Astrocyte (in vitro differentiated cells and primary cell): ENCODE measurements at places on chromosomes 3 and 15.

DNA sequence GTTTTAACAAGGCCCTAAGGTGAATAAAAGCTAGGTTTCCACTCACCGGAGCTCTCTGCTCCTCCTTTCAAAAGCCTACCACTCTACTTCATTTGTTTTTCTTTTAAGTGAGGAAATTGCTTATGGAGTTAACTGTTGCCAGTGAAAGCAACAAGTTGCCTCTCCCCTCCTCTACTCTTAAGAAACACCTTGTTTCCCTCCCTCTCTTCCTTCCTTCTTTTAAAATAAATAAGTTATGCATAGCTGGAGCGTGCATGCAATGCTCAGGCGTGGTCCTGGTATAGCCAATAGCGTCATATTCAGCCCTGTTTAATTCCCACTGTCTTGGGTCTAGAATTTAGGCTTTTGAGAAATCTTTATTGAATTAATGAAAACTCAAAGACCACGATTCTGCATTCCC lies 101.1 kb upstream of the IGF1R start:
- DNase-seq = no peak

DNA sequence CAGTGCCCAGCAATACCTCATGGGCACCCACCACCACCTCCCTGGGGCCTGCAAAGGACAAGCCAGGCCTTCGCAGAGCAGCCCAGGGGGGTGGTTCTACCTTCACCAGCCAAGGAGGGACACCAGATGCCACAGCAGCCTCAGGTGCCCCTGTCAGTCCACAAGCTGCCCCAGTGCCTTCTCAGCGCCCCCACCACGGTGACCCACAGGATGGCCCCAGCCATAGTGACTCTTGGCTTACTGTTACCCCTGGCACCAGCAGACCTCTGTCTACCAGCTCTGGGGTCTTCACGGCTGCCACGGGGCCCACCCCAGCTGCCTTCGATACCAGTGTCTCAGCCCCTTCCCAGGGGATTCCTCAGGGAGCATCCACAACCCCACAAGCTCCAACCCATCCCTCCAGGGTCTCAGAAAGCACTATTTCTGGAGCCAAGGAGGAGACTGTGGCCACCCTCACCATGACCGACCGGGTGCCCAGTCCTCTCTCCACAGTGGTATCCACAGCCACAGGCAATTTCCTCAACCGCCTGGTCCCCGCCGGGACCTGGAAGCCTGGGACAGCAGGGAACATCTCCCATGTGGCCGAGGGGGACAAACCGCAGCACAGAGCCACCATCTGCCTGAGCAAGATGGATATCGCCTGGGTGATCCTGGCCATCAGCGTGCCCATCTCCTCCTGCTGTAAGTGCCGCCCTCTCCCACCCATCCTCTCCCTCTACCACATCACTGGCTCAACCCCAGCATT lies 19.2 kb upstream of the BFSP2 start:
- DNase-seq = no peak

DNA sequence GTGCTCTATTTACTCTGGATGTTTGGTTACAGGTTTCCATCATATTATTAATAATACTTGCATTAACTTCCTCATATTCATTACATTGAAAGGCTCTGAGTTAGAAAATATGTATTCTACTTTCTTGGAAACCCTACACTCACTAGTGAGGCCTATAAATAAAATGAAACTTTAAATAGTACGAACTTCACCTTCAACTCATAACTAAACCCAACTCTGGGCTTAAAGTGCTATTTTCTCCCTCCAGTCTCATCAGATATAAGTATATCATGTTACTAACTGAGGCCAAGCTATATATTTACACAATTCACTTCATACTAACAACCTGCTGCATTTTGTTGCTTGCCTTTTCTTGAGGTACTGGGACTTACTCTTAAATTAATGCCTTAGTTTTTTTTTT lies 306.7 kb downstream of the TIGIT start:
- DNase-seq = no peak

- no peak for DNase-seq
These were observed 406.9 kb downstream of the ROBO2 start for GRCh38 chr3:77446761-77447160.

DNA sequence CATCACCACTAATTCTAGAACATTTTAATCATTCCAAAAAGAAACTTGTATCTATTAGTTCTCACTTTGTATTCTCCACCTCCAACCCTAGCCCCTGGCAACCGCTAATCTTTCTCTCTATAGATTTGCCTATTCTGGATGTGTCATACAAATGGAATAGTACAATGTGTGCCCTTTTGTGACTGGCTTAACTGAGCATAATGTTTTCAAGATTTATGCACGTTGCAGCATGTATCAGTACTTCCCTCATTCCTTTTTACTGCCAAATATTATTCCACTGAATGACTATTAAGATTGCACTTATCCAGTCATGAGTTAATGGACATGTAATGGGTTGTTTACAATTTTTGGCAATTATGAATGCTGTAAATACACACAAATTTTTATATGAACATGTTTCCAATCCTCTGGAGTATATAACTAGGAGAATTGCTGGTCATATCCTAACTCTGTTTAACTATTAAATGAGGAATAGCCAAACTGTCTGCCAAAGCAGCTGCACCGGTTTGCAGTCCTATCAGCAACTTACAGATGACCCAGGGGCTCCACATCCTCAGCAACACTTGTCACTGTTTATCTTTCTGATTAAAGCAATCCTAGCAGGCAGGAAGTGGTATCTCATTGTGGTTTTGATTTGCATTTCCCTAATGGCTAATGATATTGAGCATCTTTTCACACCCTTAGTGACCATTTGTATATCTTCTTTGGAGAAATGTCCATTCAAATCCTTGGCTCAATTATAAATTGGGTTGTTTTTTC lies 42.9 kb downstream of the DCUN1D1 start:
- DNase-seq = no peak

GRCh38 chr3:165513715-165514701 lies 317.8 kb upstream of the SLITRK3 start:
- DNase-seq = no peak

DNA sequence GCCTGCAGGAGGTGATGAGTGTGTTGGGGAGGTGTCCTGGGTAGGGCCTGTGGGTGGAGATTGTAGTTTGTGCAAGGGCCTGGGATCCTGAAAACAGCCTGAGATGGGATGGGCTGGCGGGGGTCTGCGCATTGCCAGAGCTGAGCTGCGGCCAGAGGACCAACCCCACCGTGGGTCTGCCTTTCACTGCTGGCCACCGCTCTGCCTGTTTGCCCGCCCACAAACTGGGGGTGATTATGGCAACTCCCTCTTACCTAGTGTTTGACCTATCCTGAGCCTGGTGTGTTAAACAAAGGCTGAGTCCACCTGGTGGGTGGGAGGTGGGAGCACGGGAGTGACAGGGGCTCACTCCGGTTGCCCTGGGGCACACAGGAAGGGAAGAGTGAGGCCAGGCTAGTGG lies 9.8 kb downstream of the ABTB1 start:
- DNase-seq = no peak

- no peak for DNase-seq
These were observed 897.3 kb downstream of the ROBO1 start for GRCh38 chr3:78870484-78870883.

- DNase-seq = no peak
These were observed 211.4 kb downstream of the TUSC7 start for GRCh38 chr3:116920826-116921610.

DNA sequence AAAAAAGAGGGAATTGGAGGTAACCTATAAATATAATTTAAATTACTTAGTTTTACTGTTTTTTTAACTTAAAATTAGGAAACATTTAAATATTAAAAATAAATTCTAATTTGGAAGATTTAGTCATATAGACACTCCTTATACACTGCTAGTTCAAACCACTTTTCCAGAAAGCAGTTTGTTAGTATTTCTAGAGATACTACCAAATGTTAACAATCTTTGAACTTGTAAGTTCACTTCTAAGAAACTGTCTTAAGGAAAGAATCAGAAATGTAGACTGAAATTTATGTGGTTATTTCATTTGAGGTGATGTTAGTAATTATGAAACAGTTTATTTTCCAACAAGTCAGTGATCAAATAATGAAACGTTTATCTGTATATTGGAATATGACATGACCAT lies 22.7 kb downstream of the CTDSPL2 start:
- DNase-seq = no peak
